Sigmoid colon (tissue), 7 donors: ENCODE measurements at places on chromosomes 5 and 9. TPM values are rescaled to one million over a fixed set of nuclear protein-coding genes. Genes with fewer than 3 reads are reported as not detected.

RBM27 gene
- total RNA-seq, result 25.3 TPM

DNA sequence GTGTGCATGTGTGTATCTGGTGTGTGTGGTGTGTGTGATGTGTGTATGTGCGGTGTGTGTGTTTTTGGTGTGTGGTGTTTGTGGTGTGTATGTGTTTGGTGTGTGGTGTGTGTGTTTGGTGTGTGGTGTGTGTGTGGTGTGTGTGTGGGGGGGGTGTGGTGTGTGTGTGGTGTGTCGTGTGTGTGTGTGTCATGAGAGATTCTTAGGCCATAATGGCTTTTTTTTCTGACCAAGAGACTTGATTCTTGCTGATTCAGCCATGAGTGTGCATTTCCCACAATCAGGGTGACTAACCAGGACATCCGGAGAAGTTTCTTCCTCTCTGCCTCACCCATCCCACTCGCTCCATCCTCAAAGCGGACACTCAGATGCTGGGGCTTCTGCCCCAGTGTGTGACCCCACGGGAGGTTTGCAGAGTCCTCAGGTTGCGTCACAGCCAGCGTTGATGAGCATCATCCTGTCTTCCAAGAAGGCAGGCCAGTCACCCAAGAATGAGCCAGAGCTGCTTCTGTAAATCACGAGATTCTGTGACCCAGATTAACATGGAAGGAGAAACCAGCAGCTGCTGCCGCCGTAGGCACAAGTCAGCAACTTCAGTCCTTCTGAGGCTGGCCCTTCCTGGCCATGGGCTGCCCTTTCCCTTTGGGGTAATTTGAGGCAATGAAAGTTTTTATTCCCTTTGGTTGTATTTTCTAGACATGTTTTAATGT is 12.5 kb upstream of the CTSL start:
- peak; percentile 98 for DNase-seq
- peak overlapping the region; percentile 75 for H3K27ac ChIP-seq
- peaks cover 4% of the 10 kb centered on the region for H3K36me3 ChIP-seq
- H3K4me1 ChIP-seq, result no peaks in the 10 kb centered on the region
- H3K4me3 ChIP-seq, result peak overlapping the region; percentile 5

GPSM1 gene
- 5.0 TPM for total RNA-seq

ARL14EPL gene
- not detected for total RNA-seq

PIP5KL1 gene
- total RNA-seq, result 4.2 TPM
